ENCODE measurements at places on chromosomes 7 and 10.

DNA sequence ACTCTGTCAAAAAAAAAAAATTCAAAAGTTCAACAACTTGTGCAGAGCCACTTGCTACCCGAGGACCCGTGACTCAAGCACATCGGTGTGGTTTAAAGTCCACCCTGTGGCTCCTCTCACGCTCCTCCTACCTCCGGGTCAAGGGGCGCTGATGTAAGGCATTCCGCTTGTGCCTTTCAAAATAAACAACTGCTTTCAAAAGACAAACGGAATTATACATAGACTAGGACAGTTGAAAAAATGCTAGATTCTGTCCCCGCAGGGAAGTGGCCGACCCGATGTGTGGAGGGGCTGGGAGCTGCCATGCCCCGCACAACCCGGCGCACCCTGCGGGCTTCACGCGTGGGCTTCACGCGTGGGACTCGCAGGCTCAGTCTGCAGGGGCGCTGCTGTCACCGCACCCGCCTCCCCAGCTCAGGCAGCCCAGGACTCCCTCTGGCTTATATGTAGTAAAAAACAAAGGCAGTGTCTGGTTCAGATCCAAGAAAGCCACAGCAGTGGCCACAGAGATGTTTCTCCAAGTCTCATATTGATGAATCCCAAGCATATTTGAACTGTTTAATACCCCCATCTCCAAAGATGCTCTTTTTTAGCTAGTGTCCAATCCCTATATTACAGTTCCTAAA, 239.7 kb upstream of the INHBA start:
- no peak for ATAC-seq

DNA sequence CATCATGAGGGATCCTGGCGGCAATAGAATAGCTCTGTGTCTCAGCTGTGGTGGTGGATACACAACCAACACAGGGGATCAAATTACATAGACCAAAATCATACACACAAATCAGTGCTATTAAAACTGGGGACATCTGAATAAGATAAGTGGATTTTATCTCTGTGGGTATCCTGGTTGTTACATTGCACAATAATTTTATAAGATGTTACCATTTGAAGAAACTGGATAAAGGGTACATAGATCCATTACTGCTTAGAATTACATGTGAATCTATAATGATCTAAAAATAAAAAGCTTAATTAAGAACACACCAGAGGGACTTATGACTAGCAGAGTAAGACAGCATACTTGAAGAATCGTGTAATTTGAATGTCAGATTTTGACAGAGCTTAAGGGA, 8.2 kb upstream of the FAM3C start:
- ATAC-seq = no peak

GRCh38 chr10:65430979-65431378, 1494.9 kb upstream of the LRRTM3 start:
- no peak for ATAC-seq

DNA sequence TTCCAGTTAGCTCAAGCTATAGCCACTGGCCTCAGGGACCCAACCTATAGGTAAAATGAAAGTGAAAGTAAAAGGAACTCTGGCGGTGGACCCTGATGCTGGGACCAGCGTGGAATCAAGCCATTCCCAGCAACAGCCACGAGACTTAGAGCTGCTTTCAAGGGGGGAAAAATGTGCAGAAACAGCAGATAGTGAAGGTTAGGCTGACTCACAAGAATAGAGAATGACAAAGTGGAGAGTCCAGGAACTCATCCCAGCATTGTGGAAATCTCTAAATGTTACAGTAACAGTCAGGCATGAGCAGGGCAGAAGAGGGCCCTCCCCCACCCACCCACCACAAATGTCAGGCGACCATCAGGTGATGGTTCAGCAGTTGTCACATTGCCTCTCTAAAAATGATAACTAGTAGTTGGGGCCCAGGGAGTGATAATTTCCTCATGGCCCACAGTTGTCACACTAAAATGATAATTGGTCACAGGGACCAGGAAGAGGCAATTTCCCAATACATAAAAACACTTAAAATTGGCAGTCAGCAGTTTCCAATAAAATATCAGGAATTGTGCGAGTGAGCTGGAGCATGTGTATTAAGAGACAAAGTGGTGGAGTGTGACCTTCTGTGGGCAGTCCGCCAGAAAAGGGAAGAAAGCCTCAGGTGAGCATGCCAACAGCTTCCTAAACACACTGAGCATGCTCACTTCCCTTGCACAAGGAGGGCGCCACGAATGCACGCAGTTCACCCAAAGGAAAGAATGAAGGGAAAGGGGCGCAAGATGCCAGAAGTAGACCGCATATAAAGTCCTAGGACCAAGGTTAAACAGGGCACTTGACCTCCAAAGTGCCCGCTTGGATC, 129.8 kb upstream of the PPP1R3A start:
- peak; percentile 76 for ATAC-seq

- peak; percentile 58 for ATAC-seq
Measured at GRCh38 chr7:34823650-34824258, 165.7 kb downstream of the NPSR1 start.

GRCh38 chr7:104149822-104150221, 58.0 kb downstream of the ORC5 start:
- no peak for ATAC-seq

GRCh38 chr10:103096130-103096529, 96.9 kb downstream of the NT5C2 start:
- no peak for ATAC-seq

- no peak for ATAC-seq
Measured at GRCh38 chr10:4267086-4267773, 482.2 kb upstream of the KLF6 start.
